Adrenal gland (tissue), 19 donors: ENCODE measurements at places on chromosomes 7 and 10. TPM values are rescaled to one million over a fixed set of nuclear protein-coding genes. Genes with fewer than 3 reads are reported as not detected.

DNA sequence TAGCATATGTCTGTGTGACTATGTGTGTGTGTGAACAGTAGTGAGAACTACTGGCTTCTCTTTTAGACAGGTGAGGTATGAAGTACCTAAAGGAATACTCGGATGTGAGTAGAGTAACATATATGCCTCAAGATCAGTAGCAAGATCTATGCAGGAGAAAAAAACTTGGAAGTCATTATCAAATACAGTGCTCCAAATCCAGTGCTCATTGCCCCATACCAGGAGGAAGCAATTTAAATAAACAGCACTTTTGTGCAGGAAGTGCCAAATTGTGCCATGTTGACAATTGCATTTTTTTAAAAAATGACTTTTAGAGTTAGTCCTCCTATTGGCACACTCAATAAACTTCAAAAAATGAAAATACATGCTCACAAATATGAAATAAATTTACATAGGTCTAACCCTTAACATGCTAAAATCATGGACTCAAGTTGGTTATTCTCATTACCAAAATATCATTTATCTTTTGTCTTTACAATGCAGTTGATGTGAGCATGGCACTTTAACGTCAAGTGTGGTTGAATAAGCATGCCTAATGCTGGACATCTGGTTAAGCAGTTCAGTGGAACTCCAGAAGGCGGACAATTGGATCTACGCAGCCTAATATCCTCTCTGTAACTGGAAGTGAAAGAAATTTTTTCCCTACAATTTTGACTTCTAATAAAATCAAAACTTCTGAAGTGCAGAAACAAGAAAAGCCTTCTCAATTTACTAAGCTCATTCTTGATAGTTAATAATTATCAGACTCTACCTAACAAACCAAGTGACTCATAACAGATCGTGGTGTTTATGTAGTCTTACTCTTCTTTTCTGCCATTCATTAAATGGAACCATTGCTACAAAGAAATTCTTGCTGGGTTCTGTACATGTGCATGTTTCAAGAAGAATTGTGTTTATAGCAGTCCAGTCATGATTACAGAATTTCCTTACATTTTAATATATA lies 195.2 kb downstream of the MDFIC start:
- no peak overlapping the region for H3K4me3 ChIP-seq
- no peaks in the 10 kb centered on the region for H3K36me3 ChIP-seq
- no peak overlapping the region for H3K27ac ChIP-seq
- H3K4me1 ChIP-seq = no peaks in the 10 kb centered on the region
- DNase-seq = no peak

The MRC1 gene
- total RNA-seq = 63.3 TPM

DNA sequence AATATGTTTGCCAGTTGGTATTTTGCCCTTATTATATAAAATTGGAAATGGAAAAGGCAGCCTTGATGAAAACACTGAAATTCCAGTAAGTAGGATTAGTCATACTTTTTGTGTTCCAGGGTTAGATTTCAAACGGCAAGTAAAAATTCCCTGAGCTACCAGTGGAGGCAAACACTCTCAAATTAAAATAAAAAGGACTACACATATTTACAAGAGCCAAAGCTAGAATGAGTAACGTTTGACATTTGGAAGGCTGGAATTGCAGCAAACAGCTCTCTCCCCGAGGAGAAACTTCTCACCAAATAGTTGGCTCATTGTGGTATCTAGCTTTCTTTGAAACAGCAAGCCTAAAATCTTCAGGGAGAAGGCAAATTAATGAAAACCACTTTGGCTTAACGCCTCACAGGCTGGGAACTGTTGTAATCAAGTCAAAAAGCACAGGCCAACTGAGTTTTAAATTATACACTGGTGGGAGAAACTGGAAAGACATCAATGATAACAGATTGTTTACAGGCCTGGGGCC lies 288.4 kb downstream of the SNX13 start:
- no peaks in the 10 kb centered on the region for H3K27me3 ChIP-seq
- peaks cover 17% of the 10 kb centered on the region for H3K4me1 ChIP-seq
- H3K36me3 ChIP-seq = no peaks in the 10 kb centered on the region
- no peak overlapping the region for H3K4me3 ChIP-seq
- no peak for DNase-seq
- H3K27ac ChIP-seq = peak overlapping the region; percentile 70

GRCh38 chr7:191981-192649 lies at the start of gene FAM20C:
FAM20C (plus strand) TSS chr7:192571; CDS start chr7:193200, 629 bp downstream.
- DNase-seq = peak; percentile 87
- peaks cover 34% of the 10 kb centered on the region for H3K4me1 ChIP-seq
- no peaks in the 10 kb centered on the region for H3K27me3 ChIP-seq
- peak within 1 kb of the TSS; percentile 84 for H3K27ac ChIP-seq

GRCh38 chr10:44195112-44196007 lies 189.5 kb downstream of the CXCL12 start:
- no peaks in the 10 kb centered on the region for H3K27me3 ChIP-seq
- DNase-seq = peak; percentile 60
- no peaks in the 10 kb centered on the region for H3K4me1 ChIP-seq

- H3K27me3 ChIP-seq = no peaks in the 10 kb centered on the region
- no peaks in the 10 kb centered on the region for H3K36me3 ChIP-seq
- no peaks in the 10 kb centered on the region for H3K4me1 ChIP-seq
- no peak overlapping the region for H3K4me3 ChIP-seq
Measured at GRCh38 chr10:116312548-116312947, 11.7 kb upstream of the CCDC172 start.

The NUTM2B gene
- 1.1 TPM for total RNA-seq

DNA sequence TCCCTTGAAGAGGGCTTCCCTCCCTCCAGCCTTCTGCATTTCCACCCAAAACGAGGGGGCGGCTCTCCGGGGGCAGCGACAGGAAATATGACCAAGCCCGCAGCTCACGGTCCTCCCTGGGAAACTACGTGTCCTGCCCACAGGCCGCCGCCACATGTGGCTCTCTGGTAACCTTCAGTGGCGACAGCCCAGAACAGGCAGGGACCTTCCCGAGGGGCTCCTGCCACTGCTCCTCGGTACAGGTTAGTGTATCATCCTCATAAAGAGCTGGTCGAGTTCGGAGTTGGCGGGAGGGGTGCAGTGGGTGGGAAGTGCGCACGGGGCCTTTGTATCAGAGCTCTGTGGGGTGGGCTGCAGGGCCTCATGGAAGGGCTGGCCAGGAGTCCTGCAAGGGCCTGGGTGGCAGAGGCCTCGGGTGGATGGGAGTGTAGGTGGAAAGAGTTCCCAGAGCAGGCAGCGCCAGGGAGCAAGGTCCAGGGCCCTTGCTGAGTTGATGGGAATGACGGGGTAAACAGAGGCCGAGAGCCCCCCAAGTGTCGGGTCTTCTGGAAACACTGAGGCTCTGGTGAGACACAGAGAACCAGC lies 66.0 kb downstream of the TCERG1L start:
- no peak overlapping the region for H3K4me3 ChIP-seq
- no peaks in the 10 kb centered on the region for H3K36me3 ChIP-seq
- no peak overlapping the region for H3K27ac ChIP-seq

The STAMBPL1 gene
- 63.2 TPM for total RNA-seq

DNA sequence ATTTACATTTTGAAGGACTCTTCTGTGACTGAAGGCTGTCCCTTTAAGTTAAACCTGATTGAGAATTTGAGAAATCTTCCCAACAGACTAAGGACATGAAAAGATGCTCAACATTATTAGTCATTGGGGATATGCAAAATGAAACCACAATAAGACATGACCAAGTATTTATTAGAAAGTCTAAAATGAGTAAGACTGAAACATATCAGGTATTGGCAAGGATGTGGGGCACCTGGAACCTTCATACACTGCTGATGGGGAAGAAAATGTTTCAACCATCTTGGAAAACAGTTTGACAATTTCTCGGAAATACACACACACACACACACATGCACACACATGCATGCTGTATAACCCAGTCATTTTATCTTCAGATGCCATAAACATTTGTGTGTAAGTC lies 132.1 kb upstream of the CDK6 start:
- no peak overlapping the region for H3K4me3 ChIP-seq
- H3K27ac ChIP-seq = no peak overlapping the region
- H3K4me1 ChIP-seq = no peaks in the 10 kb centered on the region
- no peaks in the 10 kb centered on the region for H3K36me3 ChIP-seq

DNA sequence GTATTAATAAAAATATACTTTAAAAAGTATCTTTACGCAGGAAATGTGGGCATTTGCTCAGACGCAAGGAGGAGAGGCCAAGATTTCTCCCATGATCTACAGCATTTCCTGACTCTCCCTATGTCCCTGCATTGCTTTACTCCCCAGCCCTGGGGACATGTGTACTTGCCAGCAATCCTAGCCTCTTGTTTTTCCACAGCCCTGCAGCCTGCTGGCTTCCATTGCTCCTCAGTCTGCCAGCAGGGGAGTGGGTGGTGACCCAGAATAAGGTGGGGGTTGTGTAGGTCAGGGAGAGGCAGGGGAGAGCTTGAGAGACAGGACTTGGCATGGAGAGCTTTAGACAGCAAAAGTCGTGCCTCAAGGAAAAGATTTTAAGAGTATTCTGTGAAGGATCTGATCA lies 307.7 kb downstream of the CDK14 start:
- DNase-seq = no peak
- H3K36me3 ChIP-seq = no peaks in the 10 kb centered on the region
- H3K4me1 ChIP-seq = no peaks in the 10 kb centered on the region
- no peak overlapping the region for H3K4me3 ChIP-seq
- H3K27ac ChIP-seq = no peak overlapping the region

The TMEM229A gene
- 0.32 TPM for total RNA-seq

The MYH16 gene
- total RNA-seq = not detected

- H3K4me1 ChIP-seq = peaks cover 29% of the 10 kb centered on the region
- peak overlapping the region; percentile 97 for H3K27ac ChIP-seq
- peak; percentile 31 for DNase-seq
- H3K27me3 ChIP-seq = no peaks in the 10 kb centered on the region
Measured at GRCh38 chr10:134247-135131, 766 bp upstream of the ZMYND11 start.

- no peaks in the 10 kb centered on the region for H3K27me3 ChIP-seq
- H3K4me3 ChIP-seq = no peak overlapping the region
- DNase-seq = no peak
- H3K27ac ChIP-seq = no peak overlapping the region
- no peaks in the 10 kb centered on the region for H3K4me1 ChIP-seq
Measured at GRCh38 chr7:102008535-102009262, 191.3 kb downstream of the CUX1 start.

- no peaks in the 10 kb centered on the region for H3K27me3 ChIP-seq
- DNase-seq = no peak
- no peaks in the 10 kb centered on the region for H3K36me3 ChIP-seq
- no peaks in the 10 kb centered on the region for H3K4me1 ChIP-seq
Measured at GRCh38 chr7:124840435-124840834, 74.8 kb upstream of the GPR37 start.

GRCh38 chr7:102933763-102934162 lies 21.0 kb downstream of the LRRC17 start:
- H3K27me3 ChIP-seq = no peaks in the 10 kb centered on the region
- DNase-seq = peak; percentile 37
- no peaks in the 10 kb centered on the region for H3K36me3 ChIP-seq
- H3K4me3 ChIP-seq = no peak overlapping the region
- peaks cover 21% of the 10 kb centered on the region for H3K4me1 ChIP-seq

DNA sequence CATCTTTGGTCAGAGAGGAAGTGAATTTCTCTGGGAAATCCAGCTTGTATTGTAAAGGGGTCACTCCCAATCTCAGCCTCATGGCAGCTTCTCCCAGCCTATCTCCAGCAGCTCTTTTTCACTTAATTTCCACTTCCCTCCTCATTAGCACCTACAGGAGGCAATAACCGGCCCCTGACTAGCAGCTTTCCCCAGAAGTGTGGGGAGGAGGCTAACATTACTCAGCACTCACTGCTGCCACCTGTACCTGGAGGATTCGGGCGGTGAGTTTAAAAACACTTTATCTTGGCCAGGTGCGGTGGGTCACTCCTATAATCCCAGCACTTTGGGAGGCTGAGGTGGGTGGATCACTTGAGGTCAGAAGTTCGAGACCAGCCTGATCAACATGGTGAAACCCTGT lies 3.8 kb downstream of the NODAL start:
- H3K27me3 ChIP-seq = peaks cover 29% of the 10 kb centered on the region
- H3K4me1 ChIP-seq = peaks cover 14% of the 10 kb centered on the region
- no peak overlapping the region for H3K27ac ChIP-seq

The C10orf67 gene
- not detected for total RNA-seq

DNA sequence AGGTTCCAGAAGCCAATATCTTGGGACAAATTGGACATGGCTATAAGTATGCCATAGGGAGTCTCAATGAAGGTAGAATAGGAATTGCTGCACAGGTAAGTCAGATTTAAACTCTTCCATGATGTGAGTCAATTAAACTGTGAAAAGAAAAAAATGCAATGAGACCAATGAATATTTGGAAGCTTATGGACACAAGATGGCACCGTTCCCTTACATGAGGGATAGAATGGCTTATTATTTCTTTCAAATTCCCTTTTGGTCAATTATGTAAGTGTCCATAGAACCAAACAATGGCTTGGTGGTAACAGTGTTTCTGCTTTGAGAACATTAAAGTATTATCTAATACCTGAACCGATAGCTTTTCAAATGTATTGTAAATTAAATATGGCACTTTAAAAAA lies 35.6 kb downstream of the ACADSB start:
- no peaks in the 10 kb centered on the region for H3K36me3 ChIP-seq
- H3K27me3 ChIP-seq = no peaks in the 10 kb centered on the region
- DNase-seq = no peak
- no peak overlapping the region for H3K27ac ChIP-seq
- H3K4me3 ChIP-seq = no peak overlapping the region

The TET1 gene
- 1.6 TPM for total RNA-seq

- H3K36me3 ChIP-seq = no peaks in the 10 kb centered on the region
- peaks cover 28% of the 10 kb centered on the region for H3K4me1 ChIP-seq
- H3K27ac ChIP-seq = no peak overlapping the region
- no peak overlapping the region for H3K4me3 ChIP-seq
Measured at GRCh38 chr10:114694752-114695151, 36.7 kb upstream of the ABLIM1 start.

The GHRHR gene
- 2.9 TPM for total RNA-seq
